ENCODE measurements at places on chromosomes 5 and 9.

DNA sequence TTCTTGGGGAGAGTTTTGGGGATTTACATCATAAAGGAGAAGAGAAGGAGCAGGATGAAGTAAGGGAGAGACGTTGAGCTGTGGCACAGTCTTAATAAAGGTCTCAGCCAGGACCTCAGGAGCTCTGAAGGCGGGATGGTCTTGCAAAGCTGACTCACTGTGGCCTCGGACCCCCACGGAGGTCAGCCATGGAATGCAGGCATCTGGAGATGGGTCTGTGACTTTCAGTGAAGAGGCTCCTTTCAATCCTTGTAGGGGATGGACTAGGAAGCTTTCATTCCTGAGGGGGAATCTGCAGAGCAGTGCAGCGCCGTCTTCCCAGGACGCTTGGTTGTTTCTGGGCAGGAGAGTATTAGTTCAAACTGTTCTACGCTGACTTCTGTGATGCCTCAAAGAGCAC lies 65.7 kb upstream of the BASP1 start:
- peak; percentile 31 for DNase-seq

- DNase-seq, result peak; percentile 30
Observed at GRCh38 chr9:14313378-14313940, 482 bp downstream of the NFIB start.

- no peak for DNase-seq
Observed at GRCh38 chr9:105296445-105296844, 52.0 kb downstream of the SLC44A1 start.

DNA sequence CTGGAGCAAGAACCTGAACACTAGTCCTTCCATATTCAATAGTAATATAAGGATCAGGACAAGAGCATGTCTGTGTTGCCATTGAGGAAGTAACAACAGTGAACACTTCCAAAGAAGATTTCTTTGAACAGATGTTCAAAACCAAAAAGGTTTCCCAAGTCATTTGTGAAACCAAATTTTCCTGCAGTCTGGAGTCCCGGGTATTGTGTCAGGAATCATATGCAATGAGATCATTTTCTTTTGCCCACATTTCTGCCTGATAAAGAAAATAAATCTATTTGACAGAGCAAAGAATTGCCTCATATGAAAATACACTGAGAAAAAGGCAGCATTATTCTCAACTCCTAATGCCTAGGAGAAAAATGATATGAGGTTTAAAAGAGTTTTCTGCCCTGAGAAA lies 151.7 kb downstream of the SNX18 start:
- peak; percentile 67 for DNase-seq

GRCh38 chr5:124754206-124754927 lies 7.9 kb upstream of the ZNF608 start:
- no peak for DNase-seq

- no peak for DNase-seq
Observed at GRCh38 chr5:133372293-133372937, 239.9 kb downstream of the FSTL4 start.

Data from fibroblast of skin of right quadriceps (primary cell).